T follicular helper cell (primary cell): ENCODE measurements at places on chromosomes 13 and 19.

GRCh38 chr19:16262618-16263017 is 62.0 kb upstream of the KLF2 start:
- DNase-seq, result no peak

- DNase-seq, result no peak
Observed at GRCh38 chr13:47678201-47678968, 322.7 kb downstream of the SUCLA2 start.

DNA sequence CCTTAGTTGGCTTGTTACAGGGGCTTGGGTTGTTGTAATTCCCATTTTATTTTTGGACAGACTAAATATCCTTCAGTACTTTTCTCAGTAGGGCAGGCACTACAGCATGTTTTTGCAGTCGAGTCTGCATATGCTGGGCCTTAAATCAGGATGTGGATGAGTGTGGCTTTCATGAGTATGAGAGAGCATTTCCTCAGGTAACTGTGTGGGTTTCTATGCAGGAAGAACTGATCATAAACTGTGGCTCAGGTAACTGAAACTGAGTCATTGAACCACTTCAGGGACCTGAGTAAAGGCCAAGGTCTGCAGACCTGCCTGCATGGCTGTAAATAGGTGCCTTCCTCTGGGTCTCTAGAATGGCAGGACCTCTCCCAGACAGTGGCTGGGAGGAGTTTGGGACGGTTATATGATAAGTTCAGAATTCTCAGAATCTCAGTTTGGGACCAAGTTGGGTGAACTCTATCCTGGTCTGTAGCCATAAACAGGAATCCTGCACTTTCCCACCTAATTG is 112.1 kb downstream of the ZNF737 start:
- DNase-seq, result no peak

DNA sequence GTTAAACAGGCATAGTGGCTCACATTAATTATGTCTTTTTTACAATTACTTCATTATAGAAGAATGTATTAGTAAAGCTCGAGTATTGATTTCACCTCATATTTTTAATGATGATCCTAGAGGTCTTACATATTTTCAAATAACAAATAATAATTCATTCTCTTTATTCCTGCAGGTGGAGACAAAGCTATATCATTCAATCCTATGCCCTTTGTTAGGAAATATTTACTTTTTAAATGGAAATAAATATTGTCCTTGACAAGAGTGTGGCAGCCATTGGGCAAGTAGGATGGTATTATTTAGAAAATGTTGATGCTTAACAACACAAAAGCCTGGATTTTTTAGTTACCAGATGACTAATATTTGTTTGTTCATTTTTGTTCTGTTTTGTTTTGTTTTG is 127.6 kb downstream of the COG6 start:
- no peak for DNase-seq

DNA sequence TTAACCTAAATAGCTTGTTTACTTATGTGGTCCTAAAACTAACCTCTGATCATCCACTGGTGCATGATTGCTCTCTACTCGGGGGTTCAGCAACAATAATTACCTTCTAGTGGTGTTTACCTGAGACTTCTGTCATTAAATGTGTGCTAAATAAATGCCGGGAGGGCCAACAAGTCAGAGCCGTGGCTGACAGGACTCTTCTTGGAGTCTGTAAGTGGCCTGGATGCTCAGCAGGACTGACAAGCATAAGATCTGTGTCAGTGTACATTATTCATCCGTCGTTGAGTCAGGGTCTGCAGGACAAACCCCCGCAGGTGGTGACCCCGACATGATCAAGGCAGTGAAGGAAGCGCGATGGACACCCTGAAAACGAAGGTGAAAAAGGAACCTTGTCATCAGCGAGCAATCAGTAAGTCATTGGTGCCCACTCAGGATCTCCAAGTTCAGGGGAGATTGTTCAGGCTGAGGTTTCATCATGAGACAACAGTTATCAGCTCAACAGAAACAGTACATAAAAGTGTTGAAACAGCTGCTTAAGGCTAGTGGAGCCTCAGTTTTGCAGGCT is 1466.9 kb downstream of the UQCRFS1 start:
- no peak for DNase-seq

DNA sequence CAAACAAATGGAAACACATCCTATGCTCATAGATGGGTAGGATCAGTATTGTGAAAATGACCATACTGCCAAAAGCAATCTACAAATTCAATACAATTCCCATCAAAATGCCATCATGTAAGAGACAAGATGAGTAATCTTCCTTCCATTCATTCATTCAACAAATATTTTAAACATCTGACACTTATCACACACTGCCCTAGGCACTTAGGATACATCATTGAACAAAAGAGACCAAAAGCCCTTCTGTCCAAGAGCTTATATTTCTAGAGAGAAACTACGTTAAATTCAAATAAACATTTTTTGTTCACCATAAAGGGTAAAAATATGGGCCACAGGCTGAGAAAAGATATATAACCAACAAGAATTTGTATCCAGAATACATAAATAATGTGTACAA is 20.5 kb upstream of the LHFPL6 start:
- no peak for DNase-seq

DNA sequence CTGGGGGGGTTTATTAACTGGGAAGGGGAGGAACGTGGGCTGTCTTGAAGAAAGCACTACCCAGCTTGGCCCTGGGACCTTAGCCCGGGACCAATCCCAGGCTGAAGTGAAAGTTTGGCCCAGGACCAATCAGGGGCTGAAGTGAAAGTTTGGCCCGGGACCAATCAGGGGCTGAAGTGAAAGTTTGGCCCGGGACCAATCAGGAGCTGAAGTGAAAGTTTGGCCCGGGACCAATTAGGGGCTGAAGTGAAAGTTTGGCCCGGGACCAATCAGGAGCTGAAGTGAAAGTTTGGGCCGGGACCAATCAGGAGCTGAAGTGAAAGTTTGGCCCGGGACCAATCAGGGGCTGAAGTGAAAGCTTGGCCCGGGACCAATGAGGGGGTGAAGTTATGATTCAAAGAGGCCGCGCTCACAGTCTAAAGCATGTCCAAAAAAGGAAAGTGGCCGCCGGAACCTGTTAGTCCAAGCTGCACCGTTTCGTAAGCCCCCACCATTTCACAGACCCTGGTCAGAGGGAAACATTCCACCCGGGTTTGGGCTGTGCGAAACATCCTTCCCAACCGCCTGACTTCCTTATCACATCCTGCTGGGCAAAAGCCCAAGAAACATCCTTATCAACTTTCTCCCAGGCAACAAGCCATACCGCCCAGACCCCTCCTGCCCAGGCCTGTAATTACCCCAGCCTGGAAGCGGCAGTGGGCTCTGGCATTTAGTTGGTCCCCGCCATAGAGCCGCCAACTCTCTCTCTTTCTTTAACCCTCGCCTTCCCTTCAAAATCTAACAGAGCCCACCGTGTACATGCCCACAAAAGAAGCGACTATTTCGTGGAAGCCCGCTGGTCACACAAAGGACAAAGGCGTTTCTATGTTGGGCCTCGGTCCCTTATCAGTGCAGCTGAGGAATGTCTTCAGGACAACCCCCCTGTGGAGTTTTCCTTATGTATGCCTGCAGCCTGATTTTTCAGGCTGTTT is 1.1 kb downstream of the ZNF850 start:
- DNase-seq, result no peak

- no peak for DNase-seq
Observed at GRCh38 chr19:10936661-10937084, 8.1 kb downstream of the TIMM29 start.

DNA sequence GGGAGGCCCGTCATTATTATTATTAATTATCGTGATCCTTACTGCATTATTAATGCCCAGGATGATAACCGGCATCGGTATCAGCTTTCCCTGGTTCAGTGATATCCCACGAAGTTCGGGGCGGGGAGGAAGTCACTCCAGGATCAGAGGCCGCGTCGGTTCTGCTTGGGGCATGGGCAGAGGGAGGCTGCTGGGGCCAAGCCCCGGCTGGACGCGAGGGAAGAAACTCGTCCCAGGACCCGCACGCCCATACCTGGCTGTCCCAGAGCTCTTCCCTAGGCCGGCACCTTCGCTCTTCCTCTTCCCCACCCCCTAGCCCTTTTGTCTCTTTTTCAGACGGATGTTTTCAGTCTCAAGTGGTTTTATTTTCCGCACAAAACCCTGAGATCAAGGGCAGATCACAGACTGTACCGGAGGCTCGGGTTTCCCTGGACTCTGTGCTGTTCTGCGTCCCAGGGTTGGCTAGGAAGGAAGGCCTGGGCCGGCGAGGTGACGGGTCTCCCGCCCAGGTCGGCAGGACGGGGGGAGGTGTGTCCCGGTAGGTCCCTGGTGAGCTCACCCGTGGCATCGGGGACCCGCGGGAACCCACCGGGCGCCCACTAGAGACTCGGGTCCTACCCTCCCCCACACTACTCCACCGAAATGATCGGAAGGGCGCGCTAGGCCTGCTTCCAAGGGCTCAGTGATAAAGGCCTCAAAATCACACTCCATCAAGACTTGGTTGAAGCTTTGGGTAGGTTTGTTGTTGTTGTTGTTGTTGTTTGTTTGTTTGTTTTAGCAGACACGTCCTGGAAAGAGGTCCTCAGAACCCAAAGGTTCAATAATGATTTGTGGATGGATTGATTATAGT is 7.9 kb downstream of the ZIC2 start:
- no peak for DNase-seq

- DNase-seq, result no peak
Observed at GRCh38 chr19:19911150-19911549, 10.4 kb downstream of the ZNF93 start.

GRCh38 chr19:3183721-3184641 is 1.7 kb upstream of the NCLN start:
- no peak for DNase-seq

GRCh38 chr19:3277649-3278048 is 53.2 kb downstream of the CELF5 start:
- no peak for DNase-seq

GRCh38 chr13:113013303-113013702 is 44.3 kb downstream of the MCF2L start:
- no peak for DNase-seq

DNA sequence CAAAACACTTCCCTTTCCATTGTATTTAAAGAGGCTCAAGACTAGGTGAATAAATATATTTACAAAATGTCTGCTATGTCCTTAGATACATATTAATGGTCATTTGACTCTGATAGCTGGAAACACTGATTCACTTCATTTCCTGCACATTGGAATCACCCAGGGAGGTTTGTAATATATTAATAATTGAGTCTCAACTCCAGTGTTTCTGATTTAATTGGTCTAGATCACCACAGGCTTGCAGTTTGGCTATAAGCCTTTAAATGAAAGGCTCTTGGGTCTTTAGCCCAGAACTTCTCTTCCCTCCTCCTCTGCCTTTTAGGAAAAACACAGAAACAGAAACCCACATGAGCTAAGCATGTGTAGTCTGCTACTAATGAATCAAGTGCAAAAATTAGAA is 378.0 kb downstream of the TBC1D4 start:
- DNase-seq, result no peak

GRCh38 chr19:38951187-38951586 is 20.4 kb downstream of the MRPS12 start:
- no peak for DNase-seq

DNA sequence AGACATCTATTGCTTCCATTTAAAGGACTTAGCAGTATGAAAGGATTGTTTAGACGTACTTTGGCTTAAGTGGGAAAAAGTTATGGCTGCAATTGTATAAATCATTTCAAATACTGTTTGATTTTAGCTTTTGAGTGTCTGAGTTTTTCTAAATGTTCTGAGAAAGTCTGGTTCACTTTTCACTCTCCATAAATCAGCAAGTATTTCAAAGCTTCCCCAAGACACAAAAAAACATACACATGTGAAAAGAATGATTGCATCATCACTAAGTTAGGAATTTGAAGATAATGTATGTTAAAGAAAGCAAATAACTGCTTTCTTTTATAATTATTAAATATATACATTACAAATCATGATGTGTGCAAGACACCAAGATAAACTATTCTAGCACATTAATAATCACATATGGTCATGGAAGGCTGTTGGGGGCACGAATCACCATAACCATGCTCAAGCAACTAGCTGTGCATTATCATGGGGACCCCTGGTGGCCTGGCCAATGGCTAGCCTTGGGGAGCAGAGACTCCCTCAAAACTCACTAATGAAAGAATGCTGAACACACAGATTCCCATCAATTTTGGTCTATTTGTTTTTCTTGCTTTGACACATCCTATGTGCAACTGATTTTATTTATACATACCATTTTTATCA is 111.1 kb downstream of the MIPEP start:
- DNase-seq, result no peak

- DNase-seq, result no peak
Observed at GRCh38 chr13:24764276-24764630, 284 bp downstream of the RNF17 start.

GRCh38 chr13:24381541-24382265 is 72.3 kb downstream of the C1QTNF9 start:
- no peak for DNase-seq

- DNase-seq, result peak; percentile 74
Observed at GRCh38 chr19:34350161-34350561, 14.8 kb upstream of the GPI start.
